ENCODE measurements at places on chromosomes 1 and 21. TPM values are rescaled to one million over a fixed set of nuclear protein-coding genes. Genes with fewer than 3 reads are reported as not detected.

The ITLN1 gene
- not detected for total RNA-seq

The DIP2A gene
- 17.7 TPM for total RNA-seq

The ACP6 gene
- 14.1 TPM for total RNA-seq

The TMEM240 gene
- 3.1 TPM for total RNA-seq

The CD1D gene
- total RNA-seq, result 0.69 TPM

The VPS45 gene
- total RNA-seq, result 28.5 TPM

The C1QB gene
- total RNA-seq, result not detected

The OR2T2 gene
- not detected for total RNA-seq

The FGR gene
- total RNA-seq, result not detected

The FLG2 gene
- not detected for total RNA-seq

The LCE1E gene
- not detected for total RNA-seq

The BEND5 gene
- total RNA-seq, result 0.70 TPM

The LHX4 gene
- 0.72 TPM for total RNA-seq

The ALDH4A1 gene
- total RNA-seq, result 2.5 TPM

The TMEM269 gene
- 0.03 TPM for total RNA-seq

The DCDC2B gene
- total RNA-seq, result not detected

The GSTM1 gene
- 17.0 TPM for total RNA-seq
